Daoy (cell line): ENCODE measurements at places on chromosomes 11 and 22. TPM values are rescaled to one million over a fixed set of nuclear protein-coding genes. Genes with fewer than 3 reads are reported as not detected.

Gene DPP3
- total RNA-seq, result 77.5 and 84.0 TPM in 2 replicates

- no peak for DNase-seq
Measured at GRCh38 chr11:76732643-76733042, 50.5 kb upstream of the TSKU start.

DNA sequence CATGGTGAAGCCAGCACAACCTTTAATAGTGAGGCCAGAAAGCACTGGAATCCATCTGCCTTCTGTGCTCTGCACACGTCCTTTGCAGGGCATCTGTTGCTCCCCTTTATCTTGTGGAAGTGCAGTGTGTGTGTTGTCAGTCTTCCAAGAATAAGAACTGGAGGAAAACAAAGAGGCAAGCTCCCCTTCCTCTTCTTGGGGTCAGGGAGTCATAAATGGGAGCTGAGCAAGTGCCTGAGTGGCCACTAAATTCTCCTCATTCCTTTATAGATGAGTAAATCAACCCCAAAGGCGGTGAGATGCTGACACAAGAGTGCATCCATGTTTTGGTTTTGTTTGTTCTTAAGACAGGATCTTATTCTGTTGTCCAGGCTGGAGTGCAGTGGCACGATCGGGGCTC, 38.3 kb downstream of the WT1 start:
- DNase-seq, result peak; percentile 34

DNA sequence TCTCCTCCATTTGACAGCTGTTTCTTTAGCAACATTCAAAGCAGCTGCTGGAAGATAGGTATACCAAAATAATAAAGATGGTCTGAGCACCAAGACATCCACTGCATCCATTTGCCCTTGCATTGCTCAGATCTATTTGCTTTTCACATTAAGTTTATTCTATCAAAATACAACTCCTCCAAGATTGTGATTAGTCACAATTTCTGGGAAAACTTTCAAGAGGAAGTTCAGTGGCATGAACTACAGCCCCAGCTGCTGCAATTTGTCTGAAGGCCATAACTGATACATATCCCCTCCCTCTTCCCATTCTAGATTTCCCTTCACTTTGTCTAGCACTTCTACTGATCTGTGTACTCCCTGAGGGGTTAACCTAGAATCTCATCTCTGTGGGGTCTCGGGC, 117.5 kb upstream of the CEP126 start:
- no peak for DNase-seq

Gene YPEL1
- total RNA-seq, result 0.86 and 1.9 TPM in 2 replicates

GRCh38 chr11:57277845-57278720, 41.0 kb upstream of the APLNR start:
- DNase-seq, result peak; percentile 73
